Amniotic stem cell (primary cell): ENCODE measurements at places on chromosomes 5 and 9.

GRCh38 chr9:136806631-136807201, 1.0 kb upstream of the RABL6 start:
- no peak for DNase-seq

DNA sequence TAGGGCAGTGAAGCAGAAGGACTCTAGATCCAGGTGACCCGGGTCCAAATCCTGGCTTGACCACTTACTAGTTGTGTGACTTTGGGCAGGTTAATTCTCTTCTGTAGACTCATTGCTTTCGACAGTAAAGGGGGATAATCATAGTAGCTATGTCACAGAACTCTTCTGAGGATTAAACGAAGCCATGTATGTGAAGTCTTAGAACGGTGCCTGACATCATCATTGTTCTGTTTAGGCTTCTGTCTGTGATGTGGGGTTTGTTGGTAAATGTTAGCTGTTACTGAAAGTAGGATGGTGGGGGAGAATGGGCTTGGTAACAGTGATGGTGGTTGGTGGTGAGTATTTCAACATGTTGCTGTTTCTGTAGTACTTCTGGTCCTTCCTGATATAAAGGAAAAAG, 73.7 kb downstream of the MAP1B start:
- no peak for DNase-seq

DNA sequence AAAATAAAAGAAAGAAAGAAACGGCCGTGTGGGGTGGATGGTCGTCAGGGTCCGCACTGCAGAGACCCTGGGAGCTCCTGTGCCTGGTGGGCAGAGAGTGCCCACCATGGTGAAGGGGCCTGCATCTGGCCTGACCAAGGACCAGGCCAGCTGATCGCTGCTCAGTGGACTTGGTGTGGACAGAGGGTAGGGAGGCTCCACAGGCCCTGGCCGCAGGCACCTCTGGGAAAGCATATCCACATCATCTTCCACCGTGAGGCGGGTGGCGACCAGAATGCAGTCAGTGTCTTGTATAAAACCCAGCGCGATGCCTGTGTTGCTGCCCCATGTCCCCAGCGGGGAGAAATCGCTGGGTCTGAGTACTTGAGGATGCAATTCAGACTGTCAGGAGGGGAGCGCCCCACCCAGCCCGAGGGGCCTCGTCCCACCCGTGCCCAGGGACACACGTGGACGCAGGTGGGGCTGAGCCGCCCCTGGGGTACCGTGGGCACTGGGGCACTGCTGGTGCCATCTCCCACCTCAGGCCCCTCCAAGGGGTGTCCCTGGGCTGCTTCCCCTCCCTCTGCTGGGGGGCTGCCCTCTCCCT, 27.8 kb upstream of the SLC6A19 start:
- no peak for DNase-seq

GRCh38 chr5:116395631-116396203, 178.9 kb downstream of the SEMA6A start:
- no peak for DNase-seq

DNA sequence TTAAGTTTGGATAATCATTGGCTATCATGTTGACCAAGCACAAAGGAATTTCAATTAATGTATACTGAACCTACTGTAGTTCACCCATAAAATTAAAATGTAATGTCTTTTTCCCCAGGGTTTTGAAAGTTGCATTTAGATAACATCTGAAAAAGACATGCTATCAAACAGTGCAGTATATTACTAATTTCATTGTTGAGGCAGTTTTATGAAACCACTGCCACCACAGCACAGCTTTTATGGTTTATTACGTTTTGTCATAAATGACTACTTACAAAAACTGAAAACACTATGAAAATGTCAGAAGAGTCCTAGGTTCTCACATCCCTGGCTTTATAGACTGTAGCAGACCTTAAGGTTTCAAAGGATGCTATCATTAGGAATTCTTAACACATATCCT, 32.0 kb upstream of the HAPLN1 start:
- no peak for DNase-seq

- no peak for DNase-seq
Measured at GRCh38 chr5:159106193-159106568, 6.5 kb upstream of the EBF1 start.
